ENCODE measurements at places on chromosomes 6 and 20.

GRCh38 chr20:41111578-41111951 lies 25.8 kb upstream of the PLCG1 start:
- no peak for DNase-seq

GRCh38 chr6:142265476-142265875 lies 36.3 kb upstream of the ADGRG6 start:
- DNase-seq = no peak

- DNase-seq = no peak
Measured at GRCh38 chr6:124984668-124985338, 22.6 kb downstream of the RNF217 start.

DNA sequence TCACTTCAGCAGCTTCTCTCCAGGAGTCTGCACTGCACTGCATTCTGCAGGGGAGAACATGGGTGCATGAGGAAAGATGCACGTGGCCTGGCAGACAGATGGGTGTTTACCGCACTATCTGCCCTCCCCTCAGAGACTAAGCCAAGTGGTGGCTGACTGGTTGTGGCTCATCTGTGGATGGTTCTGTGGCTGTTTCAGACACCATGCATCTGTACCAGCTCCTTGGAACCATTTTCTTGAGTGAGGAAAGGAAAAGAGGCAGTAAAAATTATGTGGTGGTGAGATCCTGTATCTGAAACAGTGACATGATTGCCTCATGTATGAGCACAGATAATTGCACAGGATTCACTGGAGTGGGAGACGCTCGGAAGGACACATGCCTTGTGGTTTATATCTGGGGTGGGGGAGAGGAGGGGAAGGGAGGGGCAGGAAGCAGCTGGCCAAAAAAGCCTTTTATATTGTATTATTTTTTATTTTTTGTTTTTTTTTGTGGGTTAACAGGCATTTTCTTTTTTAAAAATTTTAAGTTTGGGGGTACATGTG lies 161.7 kb downstream of the ERMARD start:
- DNase-seq = no peak

- DNase-seq = no peak
Measured at GRCh38 chr20:34331838-34332237, 28.7 kb upstream of the AHCY start.

GRCh38 chr6:113464960-113465359 lies 392.2 kb upstream of the MARCKS start:
- no peak for DNase-seq

- DNase-seq = no peak
Measured at GRCh38 chr20:23291575-23292240, 58.9 kb upstream of the NXT1 start.

- DNase-seq = no peak
Measured at GRCh38 chr6:52611833-52612232, 35.0 kb upstream of the TRAM2 start.

DNA sequence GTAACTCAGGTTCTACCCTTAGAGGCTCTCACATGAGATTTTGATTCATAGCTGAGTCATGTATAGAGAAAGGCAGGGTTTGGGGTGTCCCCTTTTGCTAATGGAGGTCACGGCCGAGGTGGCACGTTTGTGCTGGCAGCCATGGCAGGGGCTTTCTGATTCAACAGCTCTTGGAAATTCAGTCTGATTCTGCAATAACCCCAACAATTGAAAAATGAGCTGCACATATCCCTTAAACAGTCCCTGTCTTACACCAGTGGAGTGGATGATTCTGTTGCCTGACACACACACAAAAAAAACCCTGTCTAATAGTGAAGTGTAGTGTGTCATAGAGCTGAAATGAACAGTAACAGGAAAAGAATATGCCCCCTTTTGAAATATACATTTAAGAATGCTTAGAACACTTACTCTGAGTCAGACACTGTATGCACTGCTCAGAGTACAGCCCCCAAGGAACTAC lies 40.4 kb upstream of the ARG1 start:
- peak; percentile 9 for DNase-seq

DNA sequence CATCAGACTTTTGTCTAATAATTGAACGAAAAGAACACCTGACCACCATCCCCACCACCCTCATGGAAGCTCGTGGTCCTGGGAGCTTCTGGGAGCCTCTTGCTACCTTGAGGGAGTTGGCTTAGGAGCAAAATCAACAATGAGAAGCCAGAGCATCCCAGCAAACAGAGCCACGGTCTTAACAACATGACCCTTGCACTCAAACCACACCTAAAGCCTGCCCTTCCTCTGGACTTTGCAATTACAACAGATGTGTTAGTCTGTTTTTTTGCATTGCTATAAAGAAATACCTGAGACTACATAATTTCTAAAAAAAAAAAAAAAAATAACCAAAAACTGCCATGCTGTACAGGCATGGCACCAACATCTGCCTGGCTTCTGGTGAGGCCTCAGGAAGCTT lies 9.5 kb upstream of the RBM24 start:
- no peak for DNase-seq

Measured in GM12891 (cell line).